Naive thymus-derived CD4-positive, alpha-beta T cell (primary cell): ENCODE measurements at places on chromosomes 13 and 19.

DNA sequence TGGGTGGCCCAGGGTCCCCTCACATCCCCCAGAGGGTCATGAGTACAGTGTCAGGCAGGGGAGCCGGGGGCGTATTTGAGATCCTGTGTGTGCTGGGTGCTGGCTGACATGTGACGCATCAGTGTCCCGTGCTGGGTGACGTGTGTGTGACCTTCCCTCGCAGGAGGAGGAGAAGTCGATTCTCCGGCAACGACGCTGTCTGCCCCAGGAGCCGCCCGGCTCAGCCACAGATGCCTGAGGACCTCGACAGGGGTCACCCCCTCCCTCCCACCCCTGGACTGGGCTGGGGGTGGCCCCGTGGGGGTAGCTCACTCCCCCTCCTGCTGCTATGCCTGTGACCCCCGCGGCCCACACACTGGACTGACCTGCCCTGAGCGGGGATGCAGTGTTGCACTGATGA, 25.8 kb downstream of the PNPLA6 start:
- no peak for DNase-seq

- no peak for DNase-seq
Observed at GRCh38 chr19:35353635-35354034, 4.6 kb upstream of the FFAR3 start.

- peak; percentile 13 for DNase-seq
Observed at GRCh38 chr13:33799950-33800592, 17.9 kb upstream of the RFC3 start.

DNA sequence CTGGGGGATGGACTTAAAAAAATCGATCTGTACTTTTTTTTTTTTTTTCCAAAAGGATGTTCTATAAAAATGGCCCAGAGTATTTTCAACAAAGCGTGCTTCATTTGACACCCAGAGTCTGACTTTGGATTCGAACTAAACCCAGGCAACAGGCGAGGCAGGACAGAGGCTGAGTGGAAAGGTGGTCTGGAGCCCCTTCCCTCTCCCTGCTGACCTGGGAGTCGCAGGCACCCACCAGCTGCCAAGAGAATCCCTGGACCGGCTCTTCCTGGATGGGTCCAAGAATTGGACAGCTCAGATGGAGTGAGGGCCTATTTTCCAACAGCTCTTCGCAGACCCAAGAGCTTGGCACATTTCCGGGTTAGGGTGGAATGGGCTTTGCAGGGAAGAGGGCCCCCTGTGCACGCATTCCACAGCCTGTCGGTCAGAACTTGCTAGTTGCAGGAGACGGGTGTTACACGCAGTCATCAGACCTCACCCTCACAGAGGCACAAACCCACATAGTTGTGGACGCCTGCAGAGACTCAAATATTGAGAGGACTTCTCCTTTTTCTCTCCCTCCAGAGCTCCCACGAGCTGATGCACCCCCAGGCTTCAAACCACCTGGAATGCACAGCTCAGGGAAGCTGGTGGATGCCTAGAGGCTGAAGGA, 15.2 kb downstream of the KCTD15 start:
- no peak for DNase-seq

DNA sequence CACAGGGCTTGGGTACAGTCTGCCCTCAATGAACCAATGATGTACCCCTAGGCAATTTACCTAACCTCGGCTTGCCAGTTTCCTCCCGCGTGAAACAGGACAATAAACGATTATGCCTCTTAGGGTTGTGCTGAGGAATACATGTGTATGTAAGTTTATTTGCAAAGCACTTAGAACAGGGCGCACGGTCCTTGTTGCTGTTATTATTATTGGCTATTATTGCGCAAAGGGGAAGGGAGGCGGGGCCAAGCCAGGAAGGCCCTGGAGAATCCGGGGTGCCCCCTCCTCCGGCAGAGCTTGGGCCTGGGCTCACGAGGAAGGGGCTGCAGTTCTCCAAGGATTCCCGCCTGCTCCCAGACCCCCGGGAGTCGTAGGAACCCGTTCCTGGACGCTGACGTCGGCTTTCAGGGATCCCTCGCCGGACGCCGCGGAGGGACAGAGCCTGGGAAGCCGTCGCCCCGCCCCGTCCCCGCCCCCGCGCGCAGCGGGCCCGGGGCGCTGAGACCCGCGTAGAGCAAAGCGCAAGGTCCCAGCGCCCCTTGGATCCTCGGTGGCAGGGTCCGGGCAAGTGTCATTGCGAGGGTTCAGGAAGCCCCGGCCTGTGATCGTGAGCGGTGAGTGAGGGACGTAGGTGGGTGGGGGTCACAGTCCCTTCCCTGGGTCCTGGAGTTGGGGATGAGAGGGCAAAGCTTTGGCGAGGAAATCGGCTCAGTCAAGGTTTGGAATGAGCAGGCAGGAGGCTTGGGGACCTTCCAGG, at the start of gene TMEM91:
Gene TMEM91, plus strand, starts transcription at position 293 of the 757 bp plus-strand sequence. CDS start 1,777 bp downstream, outside the sequence.
- no peak for DNase-seq

DNA sequence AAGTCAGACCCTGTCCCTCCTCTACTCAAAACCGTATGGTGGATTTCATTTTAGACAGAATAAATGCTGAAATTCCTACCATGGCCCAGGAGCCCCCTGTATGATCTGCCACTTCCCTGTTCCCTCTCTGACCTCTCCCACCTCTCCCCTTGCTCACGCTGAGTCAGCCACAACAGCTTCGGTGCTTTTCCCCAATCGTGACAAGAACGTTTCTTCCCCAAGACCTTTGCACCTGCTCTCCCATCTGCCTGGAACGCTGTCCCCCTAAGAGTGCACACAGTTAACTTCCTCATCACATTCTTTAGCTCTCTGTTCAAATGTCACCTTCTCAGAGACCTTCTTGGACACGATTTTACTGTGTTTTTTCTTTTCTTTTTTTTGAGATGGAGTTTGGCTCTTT, 2.3 kb downstream of the VRK3 start:
- no peak for DNase-seq

DNA sequence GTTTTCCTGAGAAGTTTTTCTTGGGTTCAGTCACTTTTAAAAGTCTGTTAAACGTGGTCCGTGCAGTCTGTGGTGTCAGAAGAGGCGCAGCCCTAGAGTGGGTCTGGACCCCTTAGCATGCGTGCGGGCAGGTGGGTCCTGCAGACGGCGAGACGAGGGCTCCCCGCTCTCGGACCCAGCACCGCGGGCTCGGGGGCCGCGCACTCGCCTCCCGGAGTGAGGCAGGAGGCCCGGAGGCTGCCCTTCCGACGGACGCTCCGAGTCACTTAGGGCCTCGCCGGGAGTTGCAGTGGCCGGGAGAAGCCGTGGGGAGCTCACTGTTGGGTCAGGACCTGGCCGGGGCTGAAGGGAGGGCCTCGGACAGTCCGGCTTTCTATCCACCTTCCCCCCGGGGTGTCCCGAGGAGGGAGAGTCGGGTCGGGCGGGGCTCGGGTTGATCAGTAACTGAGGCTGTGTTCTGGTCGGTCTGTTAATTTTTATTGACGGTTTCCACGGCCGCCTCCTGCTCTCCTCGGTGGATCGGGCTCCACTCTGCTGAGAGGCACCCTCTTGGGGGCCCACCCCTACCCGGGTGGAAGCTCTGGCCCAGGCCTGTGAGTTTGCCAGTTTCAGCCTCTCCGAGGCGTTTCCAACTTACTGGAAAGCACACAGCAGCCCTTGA, 1.3 kb downstream of the PTBP1 start:
- DNase-seq = no peak

GRCh38 chr19:1655131-1655981, 2.9 kb upstream of the TCF3 start:
- no peak for DNase-seq

DNA sequence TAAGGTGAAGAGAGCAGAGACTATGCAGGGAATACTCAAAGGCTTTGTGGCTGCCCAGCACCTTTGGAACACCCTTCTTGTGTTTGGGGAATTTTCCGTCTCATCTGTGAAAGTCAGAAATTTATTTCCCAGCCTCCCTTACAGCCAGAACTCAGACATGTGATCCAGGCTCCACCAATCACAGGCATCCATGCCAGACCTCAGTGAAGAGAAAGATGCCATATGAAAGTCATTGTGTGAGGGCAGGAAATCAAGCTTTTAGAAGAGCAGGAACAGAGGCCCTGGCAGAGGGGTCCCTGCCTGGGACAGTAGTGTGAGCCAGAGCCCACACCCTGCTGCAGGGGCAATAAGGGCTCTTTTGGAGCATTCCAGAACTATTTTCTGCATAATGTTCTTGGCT, 12.1 kb downstream of the CCDC70 start:
- DNase-seq = no peak

DNA sequence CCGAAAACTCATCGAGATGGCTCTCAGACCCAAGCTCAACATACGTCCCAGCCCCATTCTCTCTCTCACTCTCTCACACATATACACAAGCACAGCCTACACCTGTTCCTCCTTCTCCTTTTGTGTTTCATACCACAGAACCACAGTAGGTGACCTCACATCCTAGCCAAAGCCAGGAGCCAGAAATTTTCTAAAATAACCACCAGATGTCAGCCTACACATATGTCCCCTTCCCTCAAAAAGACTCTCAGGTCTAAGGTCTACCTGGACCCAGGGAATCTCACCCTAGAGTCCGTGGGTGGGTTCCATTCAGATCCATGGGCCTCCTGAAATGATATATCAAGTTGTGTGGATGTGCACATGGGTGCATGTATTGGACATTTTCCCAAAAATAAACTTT, 104.2 kb upstream of the IPO5 start:
- no peak for DNase-seq

- DNase-seq = no peak
Observed at GRCh38 chr13:27079421-27079958, 92.1 kb downstream of the USP12 start.

DNA sequence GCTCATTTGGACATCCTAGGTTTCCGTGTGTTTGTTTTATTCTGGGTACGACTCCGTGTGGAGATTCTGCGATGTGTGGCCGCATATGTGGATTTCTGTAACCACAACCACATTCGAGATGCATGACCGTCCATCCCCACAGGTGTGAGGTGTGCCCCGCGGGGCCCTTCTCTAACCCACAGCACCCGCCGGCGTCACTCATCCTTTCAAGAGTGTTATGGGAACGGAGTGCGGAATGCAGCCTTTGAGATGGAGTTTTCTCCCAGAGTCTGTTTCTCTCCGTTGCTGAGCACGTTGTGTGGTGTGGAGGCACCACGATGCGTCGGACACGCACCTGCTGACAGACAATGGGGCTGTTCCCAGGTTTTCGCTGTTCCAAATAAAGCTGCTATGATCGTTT, 40.0 kb downstream of the C13orf46 start:
- no peak for DNase-seq

DNA sequence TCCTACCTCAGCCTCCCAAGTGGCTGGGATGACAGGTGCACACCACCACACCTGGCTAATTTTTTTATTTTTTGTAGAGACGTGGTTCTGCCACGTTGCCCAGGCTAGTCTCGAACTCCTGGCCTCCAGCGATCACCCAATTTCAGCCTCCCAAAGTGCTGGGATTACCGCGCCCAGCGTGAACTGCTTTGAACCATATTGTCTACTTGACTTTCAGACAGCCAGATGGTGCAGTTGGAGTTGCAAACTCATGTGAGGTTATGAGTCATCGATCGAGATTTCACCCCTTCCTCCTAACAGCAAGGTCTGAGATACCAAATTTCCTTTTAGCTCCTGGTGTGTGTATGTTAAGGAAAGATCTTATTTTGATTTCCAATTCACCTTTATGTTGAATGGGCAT, 2.7 kb downstream of the SLC27A1 start:
- DNase-seq = no peak

- no peak for DNase-seq
Observed at GRCh38 chr19:55014714-55015113, 23.4 kb downstream of the GP6 start.

- DNase-seq = no peak
Observed at GRCh38 chr13:33855371-33855895, 37.5 kb downstream of the RFC3 start.

DNA sequence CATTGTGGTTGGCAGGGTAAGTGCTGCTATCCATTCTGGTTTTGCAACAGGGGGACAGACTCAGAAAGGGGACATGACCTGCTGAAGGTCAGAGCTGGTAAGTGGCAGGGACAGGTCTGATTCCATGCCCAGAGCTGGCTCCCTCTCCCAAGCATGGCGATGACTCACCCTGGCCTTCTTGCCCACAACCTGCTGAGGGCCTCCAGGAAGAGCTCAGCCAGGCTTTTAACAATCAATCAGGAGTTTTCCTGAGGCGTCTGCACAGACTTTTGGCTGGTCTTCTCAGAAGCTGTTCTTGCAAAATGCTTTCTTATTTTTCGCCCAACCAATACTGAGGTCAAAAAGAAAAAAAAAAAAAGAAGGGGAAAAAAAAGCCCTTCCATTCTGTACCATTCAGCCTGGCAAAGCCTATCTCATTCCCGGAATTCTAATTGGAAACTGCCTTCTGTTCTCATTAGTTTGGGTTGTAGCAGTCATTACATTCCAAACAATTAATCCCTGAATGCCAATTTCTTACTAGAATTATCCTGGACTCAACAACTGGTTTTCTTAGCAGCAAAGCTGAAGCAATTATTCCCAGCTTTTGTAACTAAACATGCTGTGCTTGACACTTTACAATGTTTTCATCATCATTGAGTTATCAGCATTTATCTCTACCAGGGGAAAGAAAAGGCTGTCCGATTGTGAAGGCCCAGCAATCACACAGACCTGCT, 17.7 kb downstream of the SIAH3 start:
- DNase-seq = no peak

- no peak for DNase-seq
Observed at GRCh38 chr19:45420356-45420755, 3.4 kb downstream of the ERCC1 start.

DNA sequence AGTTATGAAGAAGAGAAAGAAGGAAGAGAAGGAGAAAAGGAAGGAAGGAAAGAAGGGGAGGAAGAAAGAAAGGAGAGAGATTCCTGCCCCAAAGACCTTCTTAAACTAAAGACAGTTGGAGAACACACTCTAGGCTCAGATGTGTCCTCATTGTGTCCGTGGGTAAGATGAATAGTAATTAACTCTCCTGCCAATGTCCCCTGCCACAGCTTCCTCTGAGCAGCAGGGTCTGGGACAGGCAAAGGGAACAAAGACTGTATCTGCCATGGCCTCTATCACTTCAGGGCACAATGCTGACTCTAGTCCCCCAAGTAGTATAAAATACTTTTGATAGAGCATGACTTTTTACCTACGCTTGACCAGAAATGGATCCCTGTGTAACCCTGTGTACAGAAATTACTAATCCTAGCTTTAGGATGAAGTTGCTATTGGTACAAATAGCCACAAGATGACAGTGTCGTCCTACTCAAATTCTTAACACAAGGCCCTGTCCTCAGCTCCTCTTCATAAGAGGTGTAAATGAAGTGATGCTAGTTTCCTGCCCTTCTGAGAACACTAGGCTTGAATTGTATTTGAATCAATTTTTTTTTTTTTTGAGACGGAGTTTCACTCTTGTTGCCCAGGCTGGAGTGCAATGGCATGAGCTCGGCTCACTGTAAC, 186.2 kb upstream of the GPR12 start:
- no peak for DNase-seq

- no peak for DNase-seq
Observed at GRCh38 chr19:36041831-36042230, 9.2 kb upstream of the CLIP3 start.
